Metanephros (tissue), 2 donors: ENCODE measurements at places on chromosomes 6 and 20. TPM values are rescaled to one million over a fixed set of nuclear protein-coding genes. Genes with fewer than 3 reads are reported as not detected.

Gene EYS
- 0.99 TPM for total RNA-seq

Gene FOXC1
- 49.3 TPM for total RNA-seq

Gene LY6G6F
- not detected for total RNA-seq

Gene PLA2G7
- 2.0 TPM for total RNA-seq

Gene PPARD
- total RNA-seq: 12.3 TPM

Gene PPIL4
- total RNA-seq: 27.2 TPM

Gene ANKRD66
- not detected for total RNA-seq

Gene HINT3
- total RNA-seq: 33.9 TPM

Gene TP53TG5
- total RNA-seq: 0.12 TPM

Gene KIF13A
- total RNA-seq: 58.3 TPM

Gene PARD6B
- 50.8 TPM for total RNA-seq

Gene OR12D3
- total RNA-seq: not detected

Gene PCK1
- 105 TPM for total RNA-seq

Gene CAPN11
- total RNA-seq: 0.35 TPM

Gene TCF21
- 73.6 TPM for total RNA-seq

Gene C20orf141
- not detected for total RNA-seq

Gene CABLES2
- 4.6 TPM for total RNA-seq

Gene CRIP3
- 2.6 TPM for total RNA-seq

Gene NRN1
- total RNA-seq: 5.1 TPM

Gene NR2E1
- total RNA-seq: not detected

Gene NKX2-2
- total RNA-seq: not detected

Gene DTD1
- 29.0 TPM for total RNA-seq

Gene ATP6V1G2
- 2.2 TPM for total RNA-seq

Gene CFB
- total RNA-seq: 9.9 TPM
